ENCODE measurements at places on chromosomes 2 and 18. TPM values are rescaled to one million over a fixed set of nuclear protein-coding genes. Genes with fewer than 3 reads are reported as not detected.

TUBA4B gene
- not detected for total RNA-seq

STARD6 gene
- not detected for total RNA-seq

METTL8 gene
- 35.6 TPM for total RNA-seq

REEP1 gene
- not detected for total RNA-seq

SPAST gene
- total RNA-seq, result 18.2 TPM

GULP1 gene
- total RNA-seq, result not detected

- H3K27ac ChIP-seq, result no peak overlapping the region
- H3K36me3 ChIP-seq, result no peaks in the 10 kb centered on the region
- H3K4me3 ChIP-seq, result no peak overlapping the region
- H3K27me3 ChIP-seq, result no peaks in the 10 kb centered on the region
- DNase-seq, result no peak
These were observed 266.6 kb downstream of the ETAA1 start for GRCh38 chr2:67663776-67664175.

DNA sequence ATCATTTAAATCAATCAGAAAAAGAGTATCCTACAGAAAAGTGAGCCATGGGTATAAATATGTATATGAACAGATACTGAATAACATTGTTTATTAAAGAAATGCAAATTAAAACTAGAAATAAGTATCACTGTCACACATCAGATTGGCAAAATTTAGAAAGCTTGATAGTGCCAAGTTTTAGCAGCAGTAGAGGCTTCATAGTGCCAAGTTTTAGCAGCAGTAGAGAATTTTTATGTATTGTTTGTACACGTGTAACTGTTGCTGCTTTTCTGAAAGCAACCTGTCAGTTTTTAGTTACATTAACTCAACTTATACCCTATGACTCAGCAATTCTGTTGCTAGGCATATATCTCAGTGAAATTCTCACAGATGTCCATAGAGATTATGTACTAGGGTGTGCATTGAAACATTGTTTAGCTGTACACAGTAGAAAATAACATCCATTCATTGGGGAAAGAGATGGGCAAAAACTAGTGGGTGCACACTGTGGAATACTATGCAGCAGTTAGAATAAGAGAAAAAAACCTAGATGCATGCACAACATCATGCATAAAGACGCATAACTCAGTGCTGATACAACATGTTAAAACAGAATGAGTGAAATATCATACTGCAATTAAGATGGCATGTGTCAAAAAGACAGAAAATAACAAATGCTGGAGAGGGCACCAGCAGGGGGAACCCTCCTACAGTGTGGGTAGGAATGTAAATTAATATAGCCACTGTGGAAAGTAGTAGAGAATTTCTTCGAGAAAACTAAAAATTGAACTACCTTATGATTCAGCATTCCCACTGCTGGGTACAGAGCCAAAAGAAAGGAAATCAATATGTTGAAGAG lies 294.5 kb upstream of the NT5C1B start:
- no peak overlapping the region for H3K4me3 ChIP-seq
- no peak for DNase-seq
- no peaks in the 10 kb centered on the region for H3K4me1 ChIP-seq
- H3K27me3 ChIP-seq, result no peaks in the 10 kb centered on the region

GRCh38 chr2:209806318-209806717 lies 34.7 kb downstream of the UNC80 start:
- no peaks in the 10 kb centered on the region for H3K27me3 ChIP-seq
- no peak overlapping the region for H3K27ac ChIP-seq
- H3K4me1 ChIP-seq, result no peaks in the 10 kb centered on the region
- DNase-seq, result no peak

- no peak overlapping the region for H3K4me3 ChIP-seq
- H3K4me1 ChIP-seq, result peaks cover 5% of the 10 kb centered on the region
- H3K36me3 ChIP-seq, result no peaks in the 10 kb centered on the region
- H3K27me3 ChIP-seq, result peaks cover 30% of the 10 kb centered on the region
- no peak overlapping the region for H3K27ac ChIP-seq
- DNase-seq, result peak; percentile 16
These were observed 80.3 kb downstream of the CIB4 start for GRCh38 chr2:26560892-26561291.

DNA sequence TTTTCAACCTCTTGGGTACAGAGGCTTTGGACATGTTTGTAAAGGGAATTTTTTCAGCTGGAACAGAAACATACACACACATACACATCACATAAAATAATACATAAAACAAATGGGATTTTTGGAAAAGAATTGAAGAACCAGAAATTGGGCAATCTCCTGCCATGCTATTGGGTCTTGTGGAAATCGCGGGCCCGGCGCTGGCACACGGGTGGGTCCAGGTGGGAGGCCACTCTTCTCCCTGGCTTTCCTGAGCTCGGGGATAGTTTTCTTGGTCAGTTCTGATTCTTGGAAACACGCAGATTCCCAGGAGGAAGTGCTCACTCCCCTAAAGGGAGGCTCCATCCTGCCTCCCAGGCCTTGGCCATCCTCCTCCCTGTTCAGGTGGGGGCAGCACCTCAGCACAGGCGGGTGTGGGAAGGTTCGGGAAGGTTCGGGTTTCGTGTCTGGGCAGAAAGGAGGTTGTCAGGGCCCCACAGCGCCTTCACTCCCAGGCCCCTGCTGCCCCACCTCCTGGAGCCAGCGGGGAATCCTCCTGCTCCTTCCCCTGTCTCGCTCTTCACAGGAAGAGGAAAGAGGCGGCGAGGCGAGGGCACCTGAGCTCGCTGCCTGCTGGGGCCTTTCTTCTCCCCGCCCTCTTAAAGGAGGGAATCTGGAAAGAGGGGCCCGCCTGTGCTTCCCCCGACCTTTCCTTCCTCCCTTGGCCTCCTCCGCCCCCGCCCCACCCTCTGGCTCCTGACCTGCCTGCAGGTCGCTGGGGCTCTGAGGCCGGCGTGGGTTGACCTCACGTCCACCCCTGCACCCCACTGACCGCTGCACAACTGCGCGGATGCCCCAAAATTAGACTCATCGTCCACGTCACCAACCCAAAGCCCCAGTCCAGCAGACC lies 97.8 kb upstream of the PXDN start:
- H3K27ac ChIP-seq, result no peak overlapping the region
- no peaks in the 10 kb centered on the region for H3K36me3 ChIP-seq
- peaks cover 6% of the 10 kb centered on the region for H3K27me3 ChIP-seq
- no peak for DNase-seq
- H3K4me3 ChIP-seq, result no peak overlapping the region

DNA sequence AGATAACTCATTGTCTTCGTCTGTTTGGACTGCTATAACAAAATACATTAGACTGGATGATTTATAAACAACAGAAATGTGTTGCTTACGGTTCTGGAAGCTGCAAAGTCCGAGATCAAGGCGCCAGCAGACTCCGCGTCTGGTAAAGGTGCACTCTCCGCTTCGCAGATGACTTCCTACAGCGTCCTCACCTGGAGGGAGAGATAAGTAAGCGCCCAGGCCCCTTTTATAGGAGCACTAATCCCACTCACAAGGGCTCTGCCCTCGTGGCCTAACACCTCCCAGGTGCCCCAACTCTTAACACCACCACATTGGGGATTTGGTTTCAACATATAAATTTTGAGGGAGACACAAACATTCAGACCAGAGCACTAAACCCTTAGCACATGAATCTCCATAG lies 51.3 kb downstream of the SERTAD2 start:
- no peak for DNase-seq
- H3K27me3 ChIP-seq, result no peaks in the 10 kb centered on the region
- no peaks in the 10 kb centered on the region for H3K36me3 ChIP-seq
- H3K4me3 ChIP-seq, result no peak overlapping the region

DNA sequence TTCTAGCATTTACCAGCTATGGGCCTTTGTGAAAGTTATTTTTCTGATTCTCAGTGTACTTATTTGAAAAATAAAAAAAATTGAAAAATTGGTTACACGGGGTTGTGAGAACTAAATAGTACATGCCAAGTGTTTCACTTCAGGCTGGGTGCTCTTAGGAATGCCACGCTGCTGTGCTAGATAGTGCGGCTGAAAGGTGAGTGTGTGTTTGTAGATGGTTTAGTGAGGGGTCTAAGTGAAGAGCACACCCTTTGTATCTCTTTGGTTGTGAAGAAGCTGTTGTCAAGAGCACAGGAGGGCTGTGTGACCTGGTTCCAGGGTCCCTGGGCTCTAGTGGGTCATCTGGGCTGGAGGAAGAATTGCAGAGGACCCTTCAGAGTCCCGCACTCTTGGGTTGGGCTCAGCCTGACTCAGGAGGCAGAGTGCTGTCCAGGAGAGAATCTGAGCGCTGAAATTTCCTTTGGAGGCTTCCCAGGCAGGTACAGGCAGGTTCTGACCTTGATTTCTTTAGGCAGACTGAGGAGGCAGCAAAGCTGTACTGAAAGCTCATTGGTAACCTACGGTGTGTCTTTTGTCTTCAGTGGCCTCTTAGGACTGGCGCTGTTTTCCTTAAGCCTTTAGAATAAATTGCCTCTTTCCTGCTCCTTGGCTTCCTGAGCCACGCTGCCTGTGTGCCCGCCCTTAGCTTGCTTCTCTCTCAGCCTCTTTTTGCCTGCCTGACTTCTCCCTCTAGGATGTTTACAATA lies 44.4 kb downstream of the MAP4K4 start:
- no peak for DNase-seq
- H3K27me3 ChIP-seq, result no peaks in the 10 kb centered on the region
- peak overlapping the region; percentile 63 for H3K27ac ChIP-seq
- peaks cover 63% of the 10 kb centered on the region for H3K4me1 ChIP-seq

- H3K36me3 ChIP-seq, result no peaks in the 10 kb centered on the region
- H3K27me3 ChIP-seq, result no peaks in the 10 kb centered on the region
- no peak overlapping the region for H3K4me3 ChIP-seq
- no peak for DNase-seq
- H3K4me1 ChIP-seq, result peaks cover 7% of the 10 kb centered on the region
- no peak overlapping the region for H3K27ac ChIP-seq
These were observed 25.9 kb downstream of the RAMP1 start for GRCh38 chr2:237885111-237885930.

GRCh38 chr2:186903216-186903615 lies 54.2 kb upstream of the ZSWIM2 start:
- H3K27me3 ChIP-seq, result no peaks in the 10 kb centered on the region
- no peak overlapping the region for H3K4me3 ChIP-seq
- peaks cover 5% of the 10 kb centered on the region for H3K36me3 ChIP-seq
- H3K4me1 ChIP-seq, result no peaks in the 10 kb centered on the region
- DNase-seq, result no peak

DNA sequence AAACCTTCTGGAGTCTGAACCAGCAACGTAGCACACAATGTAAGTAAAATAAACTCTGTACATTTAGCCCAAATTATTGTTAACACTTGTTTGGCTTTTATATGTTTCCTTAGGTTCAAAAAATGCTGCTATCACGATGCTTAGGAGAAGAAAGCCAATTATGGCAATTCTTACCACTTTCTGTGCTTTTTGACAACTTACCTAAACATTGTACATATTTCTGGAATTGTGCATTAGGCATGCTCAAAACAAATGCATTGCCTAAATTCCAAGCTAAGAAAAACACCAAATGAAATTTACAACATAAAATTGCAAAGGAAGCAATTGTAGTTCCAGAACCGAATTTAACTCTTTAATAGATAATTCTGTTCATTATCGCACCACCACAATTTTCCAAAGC lies 585.6 kb upstream of the DSEL start:
- H3K27ac ChIP-seq, result no peak overlapping the region
- H3K27me3 ChIP-seq, result no peaks in the 10 kb centered on the region
- peaks cover 10% of the 10 kb centered on the region for H3K36me3 ChIP-seq
- H3K4me1 ChIP-seq, result no peaks in the 10 kb centered on the region
- H3K4me3 ChIP-seq, result no peak overlapping the region

DNA sequence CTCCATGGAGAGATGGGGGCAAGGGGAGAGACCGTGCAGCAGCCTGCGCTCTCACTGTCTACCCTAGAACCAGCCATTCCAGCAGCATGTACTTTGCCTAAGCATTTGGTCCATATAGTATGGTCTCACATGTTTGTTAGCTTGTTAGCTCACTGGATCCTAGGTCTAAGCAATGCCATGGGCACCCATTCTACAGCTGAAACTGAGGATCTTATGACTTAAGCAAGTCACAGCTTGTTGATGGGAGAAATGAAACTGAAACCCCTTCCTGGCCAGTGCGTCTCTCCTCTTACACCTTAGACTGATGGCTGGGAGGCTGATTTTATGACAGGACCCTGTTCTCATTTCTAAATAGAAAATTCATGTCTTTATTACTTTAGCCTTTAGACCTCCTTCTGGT lies 90.1 kb downstream of the EPAS1 start:
- H3K27ac ChIP-seq, result no peak overlapping the region
- no peak overlapping the region for H3K4me3 ChIP-seq
- H3K36me3 ChIP-seq, result no peaks in the 10 kb centered on the region
- H3K4me1 ChIP-seq, result no peaks in the 10 kb centered on the region
- DNase-seq, result no peak
- peaks cover 9% of the 10 kb centered on the region for H3K27me3 ChIP-seq

GRCh38 chr2:196059491-196059960 lies 9.1 kb downstream of the DNAH7 start:
- H3K27me3 ChIP-seq, result peaks cover 7% of the 10 kb centered on the region
- DNase-seq, result no peak
- H3K27ac ChIP-seq, result no peak overlapping the region
- no peaks in the 10 kb centered on the region for H3K4me1 ChIP-seq
- no peaks in the 10 kb centered on the region for H3K36me3 ChIP-seq

DNA sequence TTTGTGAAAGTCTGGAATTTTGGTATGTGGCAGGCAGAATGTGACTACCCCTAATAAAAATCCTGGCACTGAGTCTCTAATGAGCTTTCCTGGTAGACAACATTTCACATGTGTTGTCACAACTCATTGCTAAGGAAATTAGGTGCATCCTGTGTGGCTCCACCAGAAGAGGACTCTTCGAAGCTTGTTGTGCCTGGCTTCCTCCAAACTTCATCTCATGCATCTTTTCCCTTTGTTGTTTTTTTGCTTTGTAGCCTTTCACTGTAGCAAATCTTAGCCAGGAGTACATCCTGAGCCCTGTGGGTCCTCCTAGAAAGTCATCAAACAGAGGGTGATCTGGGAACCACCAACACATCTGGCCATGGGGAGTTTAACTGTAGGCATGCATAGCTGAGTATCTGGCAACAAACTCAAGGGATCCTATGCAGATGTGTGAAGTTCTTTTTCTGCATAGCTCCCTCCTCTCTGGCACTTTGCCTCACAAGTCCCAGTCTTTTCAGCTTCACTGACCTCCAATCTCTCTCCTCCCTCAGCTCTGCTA lies 42.1 kb upstream of the SERTAD2 start:
- no peak overlapping the region for H3K27ac ChIP-seq
- no peak overlapping the region for H3K4me3 ChIP-seq
- DNase-seq, result no peak
- H3K36me3 ChIP-seq, result no peaks in the 10 kb centered on the region

DNA sequence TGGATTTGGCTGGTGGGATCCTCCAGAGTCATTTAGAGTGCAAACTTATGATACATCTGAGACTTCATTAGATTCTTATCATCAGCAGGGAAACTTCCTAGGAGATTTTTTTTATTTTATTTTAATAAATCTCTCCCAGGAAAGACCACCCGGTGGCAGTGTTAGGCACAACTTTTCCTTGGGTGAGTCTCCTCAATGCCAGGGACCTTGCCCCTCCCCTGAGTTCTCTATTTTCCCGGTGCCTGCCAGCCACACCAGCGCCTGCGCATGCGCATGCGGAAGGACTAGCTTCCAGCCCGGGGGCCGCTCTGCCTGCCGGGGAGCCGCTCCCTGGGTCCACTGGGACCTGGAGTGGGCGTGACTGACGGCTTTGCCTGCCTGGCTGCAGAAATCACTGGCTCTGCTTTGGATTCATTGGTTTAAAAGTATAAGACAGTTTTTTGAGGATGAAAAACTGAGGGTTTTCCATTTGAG lies 86.6 kb downstream of the TMEM182 start:
- no peak overlapping the region for H3K4me3 ChIP-seq
- no peaks in the 10 kb centered on the region for H3K4me1 ChIP-seq
- no peak overlapping the region for H3K27ac ChIP-seq

Measured in natural killer cell treated with Interleukin-12 subunit alpha and Interleukin-12 subunit beta and Interleukin-15 and Interleukin-18, amount 100 ng/mL, for 72 hours (primary cell).